ENCODE measurements at places on chromosomes 16 and 17.

DNA sequence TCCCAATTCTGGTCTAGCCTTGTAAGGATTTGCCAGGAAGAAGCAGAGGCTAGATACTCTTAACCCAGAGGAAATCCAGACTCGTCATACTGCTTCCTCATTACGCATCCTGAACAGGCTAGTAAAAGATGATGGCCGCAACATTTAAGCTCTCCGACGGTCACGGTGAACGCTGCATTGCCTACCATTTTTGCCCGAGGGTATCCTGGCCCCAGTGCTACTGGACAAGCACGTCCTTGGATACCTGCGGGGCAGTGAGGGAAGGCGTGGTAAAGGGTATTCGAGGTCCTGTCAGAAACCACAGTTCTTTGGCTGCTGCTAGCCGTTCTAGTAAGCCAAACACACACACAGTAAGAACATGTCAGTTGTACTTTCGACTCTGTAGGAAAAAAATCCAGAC, 36.6 kb downstream of the METTL16 start:
- no peak for DNase-seq

DNA sequence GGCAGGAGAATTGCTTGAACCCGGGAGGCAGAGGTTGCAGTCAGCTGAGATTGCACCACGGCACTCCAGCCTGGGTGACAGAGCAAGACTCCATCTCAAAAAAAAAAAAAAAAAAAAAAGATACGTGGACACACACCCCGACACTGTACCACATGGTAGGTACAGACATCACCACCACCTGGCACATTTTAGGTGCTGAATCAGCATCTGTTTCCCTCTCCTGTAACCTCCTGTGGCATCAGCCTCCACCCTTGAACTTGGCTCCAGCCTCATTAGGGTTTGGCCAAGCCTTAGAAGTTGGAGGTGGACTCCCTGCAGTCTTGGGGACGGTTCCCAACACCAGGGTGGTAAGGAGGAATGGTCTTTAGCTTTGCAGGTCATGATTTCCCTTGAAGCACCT, 46.0 kb downstream of the XYLT1 start:
- DNase-seq, result no peak

- no peak for DNase-seq
Observed at GRCh38 chr17:32771396-32771795, 105.5 kb downstream of the MYO1D start.

DNA sequence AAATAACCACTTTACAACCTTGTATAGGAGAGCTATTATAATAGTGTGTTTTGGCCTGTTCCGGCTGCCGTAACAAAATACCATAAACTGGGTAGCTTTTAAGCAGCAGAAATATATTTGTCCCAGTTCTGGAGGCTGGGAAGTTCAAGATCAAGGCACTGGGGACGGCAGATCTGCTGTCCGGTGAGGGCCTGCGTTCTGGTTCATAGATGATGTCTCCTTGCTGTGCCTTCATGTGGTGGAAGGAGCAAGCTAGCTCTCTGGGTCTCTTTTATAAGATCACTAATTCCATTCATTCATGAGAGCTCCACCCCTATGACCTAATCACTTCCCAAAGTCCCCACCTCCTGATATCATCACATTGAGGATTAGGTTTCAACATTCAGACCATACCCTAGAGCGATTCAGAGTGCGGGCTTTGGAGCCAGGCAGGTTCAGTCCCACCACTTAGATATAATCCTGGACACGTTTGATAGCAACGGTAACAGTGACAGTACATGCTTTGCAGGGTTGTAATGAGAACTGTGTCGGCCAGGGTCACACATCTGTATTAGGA, 76.2 kb upstream of the ZFHX3 start:
- DNase-seq, result no peak

- no peak for DNase-seq
Observed at GRCh38 chr16:11325404-11326083, 19.7 kb upstream of the RMI2 start.

DNA sequence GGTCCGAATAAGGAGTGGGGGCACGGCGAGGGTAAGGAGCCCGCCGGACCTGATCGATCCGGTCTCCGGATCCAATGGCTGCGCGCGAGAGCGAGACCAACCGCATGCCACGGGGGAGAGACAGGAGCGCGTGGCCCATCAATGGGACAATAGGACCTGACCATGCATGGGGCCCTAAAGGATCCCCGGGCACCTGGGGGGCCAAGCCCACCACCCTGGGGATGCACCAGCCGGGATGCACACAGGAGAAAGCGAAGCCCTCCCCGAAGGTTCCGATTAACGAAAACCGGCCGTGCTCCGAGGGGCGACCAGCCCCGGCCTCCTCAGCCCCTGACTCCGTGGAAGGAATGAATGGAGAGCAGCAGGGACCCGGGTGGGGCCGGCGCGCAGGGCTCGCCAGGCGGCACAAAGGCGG, 525 bp downstream of the JPT1 start:
- peak; percentile 24 for DNase-seq

GRCh38 chr17:56812901-56813388, 20.8 kb downstream of the C17orf67 start:
- no peak for DNase-seq

DNA sequence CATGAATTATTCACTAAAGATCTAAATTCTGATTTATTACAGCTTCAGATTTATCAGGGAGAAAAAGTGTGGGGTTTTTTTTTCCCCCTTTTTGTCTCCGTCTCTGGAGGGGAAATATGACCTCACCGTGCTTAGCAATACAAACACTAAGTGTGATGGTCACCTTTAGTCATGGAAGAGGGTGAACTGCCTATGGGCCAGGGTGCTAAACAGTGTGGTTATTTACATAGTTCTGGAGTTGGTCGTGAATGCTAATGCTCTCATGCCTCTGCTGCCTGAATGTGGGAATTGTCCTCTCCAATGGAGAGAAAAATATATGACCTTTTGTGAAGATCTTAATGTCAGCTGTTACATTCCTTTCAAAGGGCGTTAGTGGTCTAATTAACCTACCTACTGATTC, 44.8 kb upstream of the MSI2 start:
- no peak for DNase-seq

- no peak for DNase-seq
Observed at GRCh38 chr17:2844416-2844815, 48.2 kb downstream of the RAP1GAP2 start.

GRCh38 chr17:18235743-18236256, 10.4 kb downstream of the LLGL1 start:
- DNase-seq, result no peak

GRCh38 chr16:75837681-75838080, 111.4 kb upstream of the CPHXL start:
- no peak for DNase-seq

GRCh38 chr16:75130150-75130771, 13.7 kb upstream of the LDHD start:
- no peak for DNase-seq

GRCh38 chr17:69949496-69949895, 125.5 kb upstream of the KCNJ16 start:
- DNase-seq, result no peak

DNA sequence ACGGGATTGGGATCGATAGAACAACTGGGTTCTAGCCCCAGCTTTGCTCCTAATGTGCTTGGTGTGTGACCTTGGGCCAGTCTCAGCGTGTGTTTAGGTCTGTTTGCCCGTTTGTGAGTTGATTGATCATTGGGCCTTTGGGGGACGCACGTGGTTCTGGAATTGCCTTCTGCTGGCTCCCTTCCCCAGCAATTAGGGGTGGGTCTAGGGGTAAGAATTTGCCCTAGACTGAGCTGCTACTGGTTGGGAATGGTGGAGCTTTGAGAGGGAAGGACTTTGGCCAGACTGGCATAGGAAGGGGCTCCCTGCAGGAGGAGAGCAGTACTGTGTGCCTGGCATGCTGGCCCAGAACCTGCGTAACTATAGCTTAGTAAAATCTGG, 1.5 kb downstream of the SPNS2 start:
- DNase-seq, result no peak

GRCh38 chr16:83913245-83913633, 14.3 kb downstream of the MLYCD start:
- no peak for DNase-seq

GRCh38 chr16:70304892-70305448, 6.0 kb downstream of the DDX19B start:
- no peak for DNase-seq

- DNase-seq, result no peak
Observed at GRCh38 chr16:68378436-68379415, 67.9 kb downstream of the PRMT7 start.

GRCh38 chr17:40321524-40321929, 12.5 kb downstream of the RARA start:
- no peak for DNase-seq
